ENCODE measurements at places on chromosomes 12 and 14. TPM values are rescaled to one million over a fixed set of nuclear protein-coding genes. Genes with fewer than 3 reads are reported as not detected.

DUSP16 gene
- polyA plus RNA-seq, result 38.8 TPM

DNA sequence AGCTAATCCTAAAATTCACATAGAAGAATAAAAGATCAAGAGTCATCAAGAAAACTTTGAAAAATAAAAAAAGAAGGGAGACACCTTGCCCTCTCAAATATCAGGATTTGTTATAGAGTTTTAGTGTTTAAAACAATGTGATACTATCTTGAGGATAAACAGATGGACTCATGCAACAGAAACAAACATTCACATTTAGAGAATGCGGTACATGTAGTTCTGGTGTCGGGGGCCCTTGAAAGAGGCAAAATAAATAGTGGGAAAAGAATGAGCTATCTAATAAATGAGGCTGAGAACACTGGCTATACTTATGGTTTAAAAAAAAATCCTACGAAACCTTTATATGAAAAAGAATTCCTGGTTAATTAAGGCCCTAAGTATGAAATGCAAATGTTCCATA, 127.7 kb downstream of the LLPH start:
- no peak for DNase-seq

DNA sequence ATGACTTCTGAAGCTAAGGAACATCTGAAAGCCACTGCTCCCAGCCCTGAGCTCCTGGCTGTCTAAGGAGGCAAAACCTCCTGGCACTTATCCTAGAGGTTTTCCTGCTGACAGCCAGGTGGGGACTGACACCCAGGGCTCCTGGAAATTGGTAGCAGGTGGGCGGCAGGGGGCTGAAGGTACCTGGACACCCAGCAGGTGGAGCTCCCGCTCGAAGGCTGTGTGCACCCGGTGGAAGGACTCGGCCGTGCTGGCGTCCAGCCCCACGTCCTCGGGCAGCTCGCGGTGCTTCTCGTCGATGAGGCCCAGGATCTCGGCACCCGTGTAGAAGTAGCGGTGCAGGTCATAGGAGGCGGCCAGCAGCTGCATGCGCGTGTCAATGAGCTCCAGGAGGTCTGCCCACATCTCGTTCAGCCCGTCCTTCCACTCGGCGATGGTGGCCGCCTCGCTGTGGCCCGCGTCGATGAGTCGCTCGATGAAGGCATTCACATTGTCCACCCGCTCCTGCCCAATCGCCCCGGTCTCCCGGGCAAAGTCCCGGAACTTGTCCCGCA, 68.2 kb downstream of the PLEKHG3 start:
- no peak for DNase-seq

GRCh38 chr12:116172224-116172849, 105.2 kb downstream of the MED13L start:
- no peak for DNase-seq

TMEM132D gene
- 0.26 TPM for polyA plus RNA-seq

- no peak for DNase-seq
These were observed 292.7 kb upstream of the RTL1 start for GRCh38 chr14:101196051-101196712.

DNA sequence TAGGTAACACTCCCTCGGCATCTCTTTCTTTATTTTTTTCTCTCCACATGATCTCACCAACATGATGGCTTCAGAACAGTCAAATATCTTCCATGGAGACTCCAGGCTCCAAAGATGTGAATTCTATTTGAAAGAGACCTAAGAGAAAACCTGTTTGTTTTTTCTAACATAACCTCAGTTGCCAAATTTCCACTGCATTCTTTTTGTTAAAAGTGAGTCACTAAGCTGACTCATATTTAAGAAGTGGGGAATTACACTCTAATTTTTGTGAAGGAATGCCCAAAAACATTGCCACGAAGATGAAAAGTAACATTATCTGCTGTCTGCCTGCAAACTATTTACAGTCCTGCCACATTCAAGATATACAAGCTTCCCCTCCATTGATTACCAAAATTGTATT, 1337.6 kb downstream of the LRFN5 start:
- no peak for DNase-seq

TOMM20L gene
- 1.7 TPM for polyA plus RNA-seq

DNA sequence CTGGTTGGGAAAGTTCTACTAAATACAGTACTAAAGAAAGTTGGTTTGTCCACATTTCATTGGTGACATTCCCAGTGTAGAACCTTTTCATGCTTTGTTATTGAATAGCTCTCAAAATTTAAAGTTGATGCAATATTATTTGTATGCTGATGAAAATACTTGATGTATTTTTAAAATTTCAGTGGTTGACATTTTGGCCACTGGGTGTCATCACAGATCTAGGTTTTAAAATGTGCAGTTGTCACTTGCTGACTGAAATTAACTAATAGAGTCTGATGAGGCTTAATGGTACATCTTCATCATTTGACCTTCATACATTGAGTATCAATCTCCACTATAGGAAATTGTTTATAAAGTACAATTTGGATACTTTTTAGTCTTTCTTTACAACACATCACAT, 37.1 kb downstream of the CMAS start:
- no peak for DNase-seq

DNA sequence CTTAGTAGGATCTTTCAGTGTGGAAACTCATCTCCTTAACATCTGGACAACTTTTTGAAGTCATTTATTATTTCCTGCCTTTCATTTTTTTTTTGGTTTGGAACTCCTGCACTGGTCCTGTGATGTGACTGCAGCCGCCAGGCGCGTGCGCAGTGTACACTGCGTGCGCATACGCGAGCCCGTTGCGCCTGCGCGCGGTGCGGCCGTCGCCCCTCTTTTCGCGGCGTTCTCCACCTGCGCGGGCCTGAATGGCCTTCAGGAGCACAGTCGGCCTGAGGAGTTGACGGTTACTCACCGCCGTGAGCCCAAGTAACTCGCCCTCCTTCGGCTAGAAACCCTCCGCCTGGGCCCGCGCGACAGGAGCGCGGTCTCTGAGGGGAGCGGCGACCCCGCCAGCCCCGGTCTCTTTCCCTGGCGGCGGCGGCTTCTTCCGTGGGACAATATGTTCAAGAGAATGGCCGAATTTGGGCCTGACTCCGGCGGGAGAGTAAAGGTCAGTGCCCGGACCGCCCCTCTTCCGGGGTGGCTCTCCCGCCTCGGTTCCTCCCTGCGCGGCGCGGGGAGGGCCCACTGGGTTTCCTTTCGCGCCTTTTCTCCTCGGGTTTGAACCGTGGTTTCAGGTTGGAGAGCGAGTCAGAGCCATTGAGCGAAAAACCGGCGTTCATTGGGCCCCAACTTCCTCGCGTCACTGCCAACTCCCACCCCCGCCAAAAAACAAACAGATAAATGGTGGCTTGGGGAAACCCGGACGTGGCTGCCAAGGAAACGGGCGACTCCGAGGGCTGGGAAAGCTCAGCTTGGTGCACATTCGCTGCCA, at the start of gene YEATS4:
TSS of gene YEATS4 (plus strand) at position 213 of the 817 bp plus-strand sequence. CDS start at position 443, 230 bp downstream.
- DNase-seq, result peak; percentile 89

- DNase-seq, result no peak
These were observed 23.9 kb downstream of the SERPINA10 start for GRCh38 chr14:94269156-94269555.

OTOGL gene
- polyA plus RNA-seq, result 0.55 TPM

GRCh38 chr12:98137278-98137677, 378.1 kb upstream of the TMPO start:
- DNase-seq, result no peak

DNA sequence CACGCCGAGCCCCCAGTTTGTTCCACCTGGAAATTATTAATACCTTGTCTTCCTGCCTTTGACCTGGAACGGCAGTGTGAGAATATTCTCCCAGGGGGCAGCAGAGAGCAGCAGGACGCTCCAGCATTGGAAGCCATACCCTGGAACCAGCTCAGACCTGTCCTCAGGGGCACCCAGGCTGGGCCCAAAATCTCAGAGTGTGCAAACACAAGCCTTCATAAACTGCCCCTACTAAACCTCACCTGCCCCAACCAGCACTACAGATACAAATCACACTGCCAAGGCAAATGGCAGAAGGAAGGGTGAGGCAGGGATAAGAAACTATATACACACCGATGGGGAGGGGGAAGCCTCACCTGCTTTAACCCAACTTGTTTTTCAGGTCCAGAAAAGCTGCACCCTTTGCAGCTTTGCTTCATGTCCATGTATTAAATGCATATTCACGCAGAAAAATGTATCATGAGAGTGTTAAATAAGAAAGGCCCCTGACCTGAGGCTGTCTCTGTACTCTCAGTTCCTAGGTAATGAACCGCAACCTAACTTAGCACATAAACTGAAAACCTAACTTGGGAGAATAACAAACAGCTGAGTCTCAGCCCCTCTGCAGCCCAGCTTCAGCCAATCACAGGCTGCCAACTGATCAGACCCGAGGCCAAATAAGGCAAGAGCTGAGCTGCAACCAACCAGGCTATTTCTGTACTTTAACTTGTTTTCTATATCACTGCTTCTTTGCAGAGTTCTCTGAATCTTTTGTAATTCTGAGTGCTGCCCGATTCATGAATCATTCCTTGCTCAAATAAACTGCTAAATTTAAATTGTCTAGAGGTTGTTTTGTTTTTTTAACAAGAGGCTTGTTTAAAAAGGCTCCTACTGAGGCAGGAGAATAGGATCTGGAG, 130.1 kb downstream of the SPTSSA start:
- DNase-seq, result peak; percentile 55

PLEKHH1 gene
- 18.3 TPM for polyA plus RNA-seq

- no peak for DNase-seq
These were observed 137.9 kb downstream of the AEBP2 start for GRCh38 chr12:19577281-19577530.

DNA sequence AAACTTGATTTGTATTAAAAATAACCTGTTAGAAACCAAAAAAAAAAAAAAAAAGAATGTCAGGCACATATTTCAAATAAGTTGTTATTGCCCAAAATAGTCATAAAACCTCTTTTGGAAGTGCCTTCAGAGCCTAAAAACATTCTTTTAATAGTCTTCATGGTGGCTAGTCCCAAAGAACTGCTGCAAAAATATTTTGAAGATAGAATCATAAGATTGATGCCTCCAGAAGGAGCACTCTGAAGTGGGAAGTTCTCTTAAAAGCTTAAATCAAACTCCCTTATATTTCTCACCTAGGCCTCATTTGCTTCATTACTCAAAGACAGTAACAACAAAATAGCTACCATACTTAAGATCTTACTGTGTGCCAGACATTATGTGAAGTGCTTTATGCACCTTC, 27.2 kb upstream of the NT5DC3 start:
- DNase-seq, result no peak

KRT73 gene
- polyA plus RNA-seq, result 0.17 TPM

ARMH4 gene
- polyA plus RNA-seq, result 15.8 TPM

- no peak for DNase-seq
These were observed 34.1 kb upstream of the FZD10 start for GRCh38 chr12:130127912-130128789.

- no peak for DNase-seq
These were observed 193.0 kb downstream of the C12orf50 start for GRCh38 chr12:87836190-87836589.

GRCh38 chr14:64303471-64303917, 9.3 kb upstream of the ESR2 start:
- DNase-seq, result no peak

KRT71 gene
- not detected for polyA plus RNA-seq

GRCh38 chr14:104792101-104792884, 3.3 kb downstream of the AKT1 start:
- peak; percentile 81 for DNase-seq

- no peak for DNase-seq
These were observed 228.4 kb upstream of the FLRT2 start for GRCh38 chr14:85301506-85301905.

DNA sequence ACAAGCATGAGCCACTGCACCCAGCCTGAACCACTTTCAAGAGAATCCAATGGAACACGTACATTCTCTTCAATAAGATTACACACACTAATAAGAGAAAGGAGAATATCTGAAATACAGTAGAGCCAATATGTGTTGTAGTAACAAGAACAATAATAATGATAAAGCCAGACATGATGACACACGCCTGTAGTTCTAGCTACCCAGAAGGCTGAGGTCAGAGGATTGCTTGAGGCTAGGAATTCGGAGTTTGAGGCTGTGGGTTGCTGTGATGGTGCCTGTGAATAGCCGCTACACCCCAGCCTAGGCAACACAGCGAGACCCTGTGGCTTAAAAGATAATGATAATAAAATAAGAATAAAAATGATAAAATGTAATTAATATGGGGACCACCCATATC, 15.6 kb downstream of the APOBEC1 start:
- no peak for DNase-seq

DNA sequence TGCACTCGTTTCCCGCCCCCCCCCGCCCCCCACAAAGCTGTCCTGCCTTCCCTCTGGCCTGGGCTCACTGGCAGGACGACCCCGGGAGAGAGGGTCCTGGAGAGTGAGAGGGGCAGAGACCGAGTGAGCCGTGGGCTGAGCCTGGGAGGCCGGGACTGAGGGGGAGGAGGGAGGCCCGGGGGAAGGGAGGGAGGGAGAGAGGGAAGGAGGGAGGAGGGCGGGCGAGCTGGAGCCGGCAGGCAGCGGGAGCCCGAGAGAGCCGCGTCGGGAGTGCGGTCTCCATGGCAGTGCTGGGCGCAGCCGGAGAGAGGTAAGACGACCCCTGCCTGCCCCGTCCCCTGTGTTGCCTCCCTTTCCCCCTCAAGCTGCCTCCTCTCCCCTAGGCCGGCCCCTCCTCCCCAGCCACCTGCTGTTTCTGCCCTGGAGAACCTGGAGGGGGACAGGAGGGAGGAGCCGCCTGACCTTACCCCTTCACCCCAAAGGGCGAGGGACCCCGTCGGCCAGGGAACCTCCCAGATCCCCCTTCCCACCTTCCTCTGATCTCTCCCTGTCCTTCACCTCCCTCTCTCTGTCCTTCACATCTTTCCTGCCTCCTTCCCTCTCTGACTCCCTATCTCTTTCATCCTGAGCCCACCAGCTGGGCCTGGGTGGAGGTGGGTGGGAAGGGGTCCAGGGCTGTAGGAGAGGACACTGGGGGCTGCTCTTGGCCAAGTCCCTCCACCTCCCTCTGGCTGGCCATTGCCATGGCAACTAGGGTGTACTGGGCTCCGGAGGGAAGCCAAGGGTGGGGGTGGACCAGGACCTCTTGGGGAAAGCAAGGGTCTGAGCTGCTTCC, at the start of gene GPR162:
TSS of gene GPR162 (plus strand) at position 231 of the 835 bp plus-strand sequence. CDS start 2,078 bp downstream, outside the sequence.
- peak; percentile 79 for DNase-seq

NDRG2 gene
- 152 TPM for polyA plus RNA-seq

DNA sequence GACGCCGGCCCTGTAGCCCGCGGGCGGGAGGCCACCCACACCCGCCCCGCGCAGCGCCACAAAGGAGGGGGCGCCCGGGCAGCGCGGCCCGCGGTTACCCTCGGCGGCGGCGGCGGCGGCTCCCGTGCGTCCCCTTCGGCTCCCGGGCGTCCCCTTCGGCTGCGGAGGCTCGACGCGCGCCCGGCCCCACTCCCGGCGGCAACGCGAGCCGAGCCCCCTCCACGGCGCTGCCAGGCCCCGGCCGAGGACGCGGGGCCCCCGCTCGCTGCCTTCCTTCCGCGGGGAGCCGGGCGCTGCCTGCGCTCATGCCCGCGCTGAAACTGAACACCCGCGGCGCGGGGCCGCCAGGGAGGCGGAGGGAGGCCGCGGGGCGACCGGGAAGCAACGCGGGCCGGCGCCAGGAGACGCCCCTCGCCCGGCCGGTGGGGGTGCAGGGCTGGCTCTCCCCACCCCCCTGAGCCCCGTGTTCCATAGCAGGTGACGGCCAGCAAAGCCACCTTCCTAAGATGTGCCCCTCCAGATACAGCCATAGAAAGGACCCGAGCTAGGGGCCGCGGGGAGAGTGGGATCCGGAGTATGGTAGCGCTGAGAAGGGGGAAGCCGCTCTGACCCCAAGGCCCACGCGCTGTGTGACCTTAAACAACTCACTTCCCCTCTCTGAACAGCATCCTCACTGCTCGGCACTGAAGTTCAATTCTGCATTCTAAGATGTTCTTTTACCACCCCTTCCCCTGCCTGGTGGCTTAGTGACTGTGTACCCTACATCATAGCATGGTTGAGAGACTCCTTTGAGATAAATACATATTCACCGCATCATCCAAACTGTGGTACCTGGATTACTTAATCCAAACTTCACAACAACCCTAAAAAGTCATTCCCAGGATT, 42.8 kb downstream of the KDM2B start:
- no peak for DNase-seq

GRCh38 chr12:129169928-129170327, 316.6 kb downstream of the GLT1D1 start:
- no peak for DNase-seq

All from left lung (tissue), 14 donors.